Dermis microvascular lymphatic vessel endothelial cell (primary cell): ENCODE measurements at places on chromosomes 2 and 18. TPM values are rescaled to one million over a fixed set of nuclear protein-coding genes. Genes with fewer than 3 reads are reported as not detected.

FIGN gene
- under 0.01 TPM in 2 replicates for total RNA-seq

IL36A gene
- total RNA-seq, result not detected in 2 replicates

SP140 gene
- 0.13 TPM in 1 of 2 replicates, not detected in the other for total RNA-seq

CACNB4 gene
- under 0.01 and 0.25 TPM in 2 replicates for total RNA-seq

TANK gene
- 57.0 and 69.9 TPM in 2 replicates for total RNA-seq

ALMS1 gene
- total RNA-seq, result 4.4 and 6.6 TPM in 2 replicates

ABI2 gene
- total RNA-seq, result 26.7 and 30.8 TPM in 2 replicates

MTCL1 gene
- 3.1 and 5.6 TPM in 2 replicates for total RNA-seq

TRIM43B gene
- not detected in 2 replicates for total RNA-seq

DYSF gene
- 47.2 and 85.9 TPM in 2 replicates for total RNA-seq

FBXO48 gene
- 0.13 and 0.25 TPM in 2 replicates for total RNA-seq

NPAS2 gene
- total RNA-seq, result 4.9 and 7.8 TPM in 2 replicates

IL36RN gene
- not detected in 2 replicates for total RNA-seq

SCG2 gene
- total RNA-seq, result not detected in 2 replicates

HOXD8 gene
- 17.2 and 20.9 TPM in 2 replicates for total RNA-seq

SLC38A11 gene
- total RNA-seq, result not detected in 2 replicates

DGKD gene
- 9.5 and 10.7 TPM in 2 replicates for total RNA-seq

IMMT gene
- 44.7 and 49.7 TPM in 2 replicates for total RNA-seq

MYCN gene
- total RNA-seq, result 3.2 and 7.2 TPM in 2 replicates

SMAD2 gene
- 32.6 and 49.6 TPM in 2 replicates for total RNA-seq

SALL3 gene
- not detected in 2 replicates for total RNA-seq

NMS gene
- not detected in 2 replicates for total RNA-seq

GALR1 gene
- not detected in 2 replicates for total RNA-seq

SLC8A1 gene
- 0.13 TPM in 2 replicates for total RNA-seq

METAP1D gene
- 2.4 and 2.7 TPM in 2 replicates for total RNA-seq

HSBP1L1 gene
- total RNA-seq, result 1.8 and 3.4 TPM in 2 replicates

MREG gene
- 1.9 and 3.3 TPM in 2 replicates for total RNA-seq

TGFA gene
- total RNA-seq, result 8.0 and 14.5 TPM in 2 replicates

C2orf15 gene
- 0.13 TPM in 2 replicates for total RNA-seq

CCDC74A gene
- 2.2 and 2.5 TPM in 2 replicates for total RNA-seq

CD207 gene
- under 0.01 TPM in 2 replicates for total RNA-seq

CDCA7 gene
- 4.0 and 6.4 TPM in 2 replicates for total RNA-seq
